ENCODE measurements at places on chromosomes 6 and 20. TPM values are rescaled to one million over a fixed set of nuclear protein-coding genes. Genes with fewer than 3 reads are reported as not detected.

The MATN4 gene
- 1.2 TPM for total RNA-seq

DNA sequence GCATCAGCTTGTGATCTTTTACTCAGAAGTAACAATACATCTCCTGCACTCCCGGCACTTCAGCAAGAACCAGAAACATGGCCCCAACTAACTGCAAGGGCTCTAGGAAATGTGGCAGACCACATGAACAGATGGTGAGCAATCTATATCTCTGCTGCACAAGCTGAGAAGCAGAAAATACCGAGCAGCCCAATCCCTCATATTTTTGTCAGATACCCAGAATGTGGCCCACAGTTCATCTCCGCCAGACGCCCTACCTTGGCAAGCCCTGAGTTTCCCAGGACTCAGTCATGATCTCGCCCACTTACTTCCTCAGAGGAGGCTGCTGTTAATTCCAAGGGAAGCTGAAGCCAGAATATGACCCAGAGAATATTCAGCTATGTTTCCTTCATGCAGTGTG is 63.1 kb upstream of the PHACTR1 start:
- no peaks in the 10 kb centered on the region for H3K4me1 ChIP-seq
- no peaks in the 10 kb centered on the region for H3K36me3 ChIP-seq
- H3K27me3 ChIP-seq, result no peaks in the 10 kb centered on the region
- no peak overlapping the region for H3K27ac ChIP-seq

DNA sequence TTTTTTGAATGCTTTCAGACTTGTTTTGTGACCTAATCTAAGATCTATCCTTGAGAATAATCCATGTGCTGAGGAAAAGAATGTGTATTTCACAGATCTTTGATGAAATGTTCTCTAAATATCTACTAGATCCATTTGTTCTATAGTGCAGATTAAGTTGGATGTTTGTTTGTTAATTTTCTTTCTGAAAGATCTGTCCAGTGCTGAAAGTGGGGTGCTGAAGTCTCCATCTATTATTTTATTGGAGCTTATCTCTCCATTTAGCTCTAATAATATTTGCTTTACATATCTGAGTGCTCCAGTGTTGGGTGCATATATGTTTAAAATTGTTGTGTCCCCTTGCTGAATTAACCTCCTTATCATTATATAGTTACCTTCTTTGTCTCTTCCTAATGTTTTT is 303.6 kb downstream of the HTR1B start:
- no peak overlapping the region for H3K27ac ChIP-seq
- DNase-seq, result no peak
- H3K36me3 ChIP-seq, result no peaks in the 10 kb centered on the region

GRCh38 chr20:47213966-47214365 is 142.5 kb downstream of the ZMYND8 start:
- no peaks in the 10 kb centered on the region for H3K4me1 ChIP-seq
- H3K27ac ChIP-seq, result no peak overlapping the region
- no peaks in the 10 kb centered on the region for H3K27me3 ChIP-seq
- no peak overlapping the region for H3K4me3 ChIP-seq

The NPEPL1 gene
- 18.0 TPM for total RNA-seq

- H3K4me3 ChIP-seq, result no peak overlapping the region
- H3K4me1 ChIP-seq, result no peaks in the 10 kb centered on the region
- H3K27me3 ChIP-seq, result no peaks in the 10 kb centered on the region
Measured at GRCh38 chr20:34459209-34459897, 56.9 kb upstream of the DYNLRB1 start.

DNA sequence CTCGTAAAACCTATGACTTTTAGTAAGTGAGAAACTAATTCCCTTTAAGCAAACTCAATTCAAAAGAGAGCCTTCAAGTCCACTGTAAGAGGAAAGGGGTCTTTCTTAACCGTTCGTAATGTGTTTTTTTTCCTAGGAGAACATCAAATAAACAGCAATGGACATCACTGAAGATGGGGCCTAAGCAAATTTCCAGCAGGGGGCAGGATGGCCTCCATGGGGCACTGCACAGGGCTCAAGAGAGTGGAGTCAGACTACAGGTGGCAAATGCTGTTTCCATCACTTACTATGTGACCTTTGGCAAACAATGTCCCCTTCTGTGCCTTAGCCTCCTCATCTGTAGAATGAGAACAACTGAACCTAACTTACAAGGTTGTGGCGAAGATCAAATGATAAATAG is 88.7 kb downstream of the ARHGAP18 start:
- no peak for DNase-seq
- no peaks in the 10 kb centered on the region for H3K36me3 ChIP-seq
- H3K27me3 ChIP-seq, result no peaks in the 10 kb centered on the region
- no peaks in the 10 kb centered on the region for H3K4me1 ChIP-seq
- H3K4me3 ChIP-seq, result no peak overlapping the region
- no peak overlapping the region for H3K27ac ChIP-seq

- H3K27me3 ChIP-seq, result no peaks in the 10 kb centered on the region
- DNase-seq, result no peak
- no peaks in the 10 kb centered on the region for H3K36me3 ChIP-seq
Measured at GRCh38 chr6:45540375-45540920, 162.7 kb upstream of the SUPT3H start.

DNA sequence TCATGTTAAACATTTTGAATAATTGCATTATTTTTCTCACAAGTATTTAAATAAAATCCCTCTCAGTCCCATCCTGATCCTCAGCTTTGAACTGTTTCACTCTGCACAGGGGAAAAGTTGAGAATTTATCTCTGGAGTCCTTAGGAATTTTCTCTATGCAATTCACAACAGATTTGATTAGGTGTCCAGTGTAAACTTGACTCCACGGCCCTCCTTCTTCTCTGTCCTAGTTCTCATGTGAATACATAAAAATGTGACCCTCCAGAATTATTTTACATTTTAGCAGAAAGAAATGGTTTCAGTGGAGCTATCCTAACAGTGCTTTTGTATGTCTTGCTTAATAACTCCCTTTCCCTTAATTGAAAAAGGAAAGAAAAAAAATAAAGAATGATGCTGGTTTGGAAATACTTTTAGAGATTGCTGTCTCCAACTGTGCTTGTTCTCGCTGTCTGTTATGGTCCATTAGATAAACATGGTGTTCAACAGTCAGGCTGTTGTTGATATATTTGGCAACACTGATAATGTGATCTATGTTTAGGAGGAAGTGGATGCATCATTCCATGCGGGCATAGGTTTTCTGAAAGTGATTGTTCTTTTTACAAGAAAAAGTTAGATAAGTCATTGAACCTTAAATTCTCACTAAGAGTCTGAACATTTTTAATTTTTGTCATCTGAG is 599.4 kb upstream of the CITED2 start:
- peaks cover 7% of the 10 kb centered on the region for H3K4me1 ChIP-seq
- H3K36me3 ChIP-seq, result no peaks in the 10 kb centered on the region
- no peak overlapping the region for H3K27ac ChIP-seq
- no peak for DNase-seq

GRCh38 chr6:53761036-53761435 is 33.8 kb upstream of the LRRC1 start:
- no peak for DNase-seq
- H3K4me3 ChIP-seq, result no peak overlapping the region
- no peaks in the 10 kb centered on the region for H3K36me3 ChIP-seq
- no peaks in the 10 kb centered on the region for H3K27me3 ChIP-seq
- H3K4me1 ChIP-seq, result no peaks in the 10 kb centered on the region

The ADGB gene
- total RNA-seq, result not detected

DNA sequence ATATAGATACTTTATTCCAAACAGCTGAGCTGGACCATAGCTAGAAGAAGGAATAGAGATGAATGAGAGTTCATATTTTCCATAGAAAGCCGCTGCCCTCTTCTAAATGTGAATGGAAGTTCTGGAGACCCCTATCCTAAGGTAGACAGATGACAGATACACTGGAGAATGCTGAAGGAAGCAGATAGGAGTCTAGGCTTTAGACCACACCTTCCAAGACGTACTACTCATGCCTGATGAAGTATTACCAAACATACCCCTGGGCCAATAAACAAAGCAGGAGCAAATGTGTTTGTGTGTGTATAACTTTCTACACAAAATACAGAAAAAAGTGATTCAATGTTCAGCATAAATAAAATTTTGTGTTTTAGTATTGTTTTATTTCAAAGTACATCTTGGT is 9.1 kb upstream of the SLC17A2 start:
- H3K27ac ChIP-seq, result no peak overlapping the region
- H3K27me3 ChIP-seq, result no peaks in the 10 kb centered on the region
- no peaks in the 10 kb centered on the region for H3K36me3 ChIP-seq
- H3K4me3 ChIP-seq, result no peak overlapping the region
- H3K4me1 ChIP-seq, result no peaks in the 10 kb centered on the region
- no peak for DNase-seq

GRCh38 chr6:166598441-166599138 is 12.1 kb upstream of the RAMACL start:
- no peaks in the 10 kb centered on the region for H3K36me3 ChIP-seq
- H3K4me1 ChIP-seq, result no peaks in the 10 kb centered on the region
- no peaks in the 10 kb centered on the region for H3K27me3 ChIP-seq

GRCh38 chr6:15194453-15194852 is 51.4 kb upstream of the JARID2 start:
- H3K36me3 ChIP-seq, result no peaks in the 10 kb centered on the region
- no peak for DNase-seq
- H3K4me3 ChIP-seq, result no peak overlapping the region

DNA sequence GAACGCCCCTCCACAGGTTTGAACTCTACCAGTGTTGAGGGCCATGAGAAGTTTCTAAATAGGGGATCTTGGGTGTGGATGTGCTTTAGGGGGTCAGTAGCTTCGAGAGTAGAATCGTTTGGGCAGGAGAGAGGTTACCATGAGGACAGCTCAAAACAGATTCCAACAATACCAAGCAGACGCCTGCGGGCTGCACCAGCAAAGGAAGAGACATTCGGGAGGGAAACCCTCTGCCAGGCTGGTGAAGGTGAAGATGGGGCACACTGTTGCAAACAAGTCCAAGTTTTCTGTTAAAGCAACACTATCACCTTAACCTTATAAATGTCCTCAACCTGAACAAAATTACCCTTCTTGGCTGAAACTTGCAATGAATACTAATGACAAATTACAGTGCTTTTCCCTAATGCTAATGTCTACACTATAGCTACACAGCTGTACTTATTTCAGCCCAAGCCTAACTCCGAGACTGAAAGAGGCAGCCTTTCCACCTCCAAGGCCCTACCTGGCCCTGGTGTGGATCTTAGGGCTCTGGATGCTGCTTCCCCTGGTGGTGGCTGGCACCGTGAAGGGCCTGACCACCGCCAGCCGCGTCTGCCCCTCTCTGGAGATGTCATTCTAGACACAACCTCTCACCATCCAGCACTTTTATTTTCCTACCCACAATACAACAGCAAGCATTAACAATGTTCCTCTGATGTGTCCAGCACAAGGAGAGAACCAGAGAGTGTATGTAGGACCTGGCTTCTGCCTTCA is 80.1 kb downstream of the DLL1 start:
- H3K4me1 ChIP-seq, result no peaks in the 10 kb centered on the region
- H3K27me3 ChIP-seq, result no peaks in the 10 kb centered on the region
- no peak overlapping the region for H3K4me3 ChIP-seq
- no peak overlapping the region for H3K27ac ChIP-seq

The NKAIN2 gene
- not detected for total RNA-seq

GRCh38 chr6:13924146-13924948 is 405 bp upstream of the RNF182 start:
- no peak overlapping the region for H3K27ac ChIP-seq
- no peak overlapping the region for H3K4me3 ChIP-seq
- no peaks in the 10 kb centered on the region for H3K36me3 ChIP-seq

- no peak overlapping the region for H3K27ac ChIP-seq
- no peaks in the 10 kb centered on the region for H3K4me1 ChIP-seq
- H3K4me3 ChIP-seq, result no peak overlapping the region
- no peak for DNase-seq
- no peaks in the 10 kb centered on the region for H3K27me3 ChIP-seq
Measured at GRCh38 chr6:18211338-18211737, 53.0 kb downstream of the DEK start.

DNA sequence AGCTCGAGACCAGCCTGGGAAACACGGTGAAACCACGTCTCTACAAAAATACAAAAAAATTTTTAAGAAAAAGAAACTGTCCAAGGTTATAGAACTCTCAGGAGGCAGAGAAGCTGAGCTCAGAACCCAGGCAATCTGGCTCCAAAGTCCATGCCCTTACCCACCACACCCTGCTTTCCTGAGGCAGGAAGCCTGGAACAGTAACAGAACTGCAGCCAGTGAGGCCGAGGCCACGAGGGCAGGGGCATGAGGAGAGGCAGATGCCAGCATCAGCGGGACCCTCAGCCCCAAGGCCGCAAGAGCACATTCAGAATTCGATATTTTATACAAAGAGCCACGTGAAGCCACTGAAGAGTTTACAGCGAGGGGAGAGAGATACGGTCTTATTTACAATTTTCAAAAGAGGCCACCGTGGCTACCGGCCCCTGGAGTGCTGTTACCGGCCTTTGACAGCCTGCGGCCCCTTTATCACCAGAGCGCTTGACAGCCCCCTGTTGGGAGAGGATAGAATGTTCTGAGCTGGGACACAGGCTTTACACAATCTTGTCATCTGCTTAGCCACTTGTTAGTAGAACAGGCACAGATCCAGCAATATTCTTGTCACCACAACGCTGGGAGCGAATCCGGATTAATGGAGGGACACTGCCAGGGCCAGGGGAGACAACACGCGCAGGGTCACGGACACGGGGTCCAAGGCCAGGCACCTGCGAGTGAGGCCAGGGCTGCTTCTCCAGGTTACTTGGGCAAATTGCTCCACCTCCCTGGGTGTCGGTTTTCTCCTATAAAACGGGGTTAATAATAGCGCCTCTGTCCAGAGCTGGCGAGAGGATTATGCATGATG is 5.6 kb downstream of the SPATA2 start:
- peaks cover 16% of the 10 kb centered on the region for H3K4me1 ChIP-seq
- peak; percentile 54 for DNase-seq
- H3K4me3 ChIP-seq, result no peak overlapping the region
- no peaks in the 10 kb centered on the region for H3K27me3 ChIP-seq

DNA sequence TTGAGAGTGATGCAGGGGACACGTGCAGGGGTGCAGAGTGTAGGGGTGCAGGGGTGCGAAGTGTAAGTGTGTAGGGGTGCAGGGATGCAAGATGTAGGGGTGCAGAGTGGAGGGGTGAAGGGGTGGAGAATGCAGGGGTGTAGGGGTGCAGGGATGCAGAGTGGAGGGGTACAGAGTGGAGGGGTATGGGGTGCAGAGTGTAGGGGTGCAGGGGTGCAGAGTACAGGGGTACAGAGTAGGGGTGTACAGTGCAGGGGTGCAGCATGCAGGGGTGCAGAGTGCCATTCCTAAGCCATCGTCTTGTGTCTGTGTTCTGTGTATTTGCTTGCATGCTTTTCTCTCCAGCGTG is 345.4 kb downstream of the TAF4 start:
- DNase-seq, result no peak
- no peak overlapping the region for H3K4me3 ChIP-seq
- H3K4me1 ChIP-seq, result no peaks in the 10 kb centered on the region

The CFAP61 gene
- total RNA-seq, result 0.19 TPM

- H3K4me3 ChIP-seq, result no peak overlapping the region
- no peaks in the 10 kb centered on the region for H3K4me1 ChIP-seq
- no peak overlapping the region for H3K27ac ChIP-seq
- no peak for DNase-seq
- H3K36me3 ChIP-seq, result no peaks in the 10 kb centered on the region
- H3K27me3 ChIP-seq, result no peaks in the 10 kb centered on the region
Measured at GRCh38 chr6:35014341-35014740, 125.3 kb downstream of the ANKS1A start.

The TSHZ2 gene
- total RNA-seq, result 2.4 TPM

The KCTD20 gene
- 9.5 TPM for total RNA-seq

- no peak overlapping the region for H3K27ac ChIP-seq
- no peak overlapping the region for H3K4me3 ChIP-seq
- no peaks in the 10 kb centered on the region for H3K4me1 ChIP-seq
- no peaks in the 10 kb centered on the region for H3K27me3 ChIP-seq
Measured at GRCh38 chr20:1941226-1941625, 46.0 kb downstream of the SIRPA start.

- no peak overlapping the region for H3K27ac ChIP-seq
- H3K27me3 ChIP-seq, result no peaks in the 10 kb centered on the region
- no peak overlapping the region for H3K4me3 ChIP-seq
- no peak for DNase-seq
- no peaks in the 10 kb centered on the region for H3K4me1 ChIP-seq
Measured at GRCh38 chr6:141244366-141244765, 888.4 kb upstream of the GJE1 start.

Data from pancreas (tissue), 10 donors.